Posterior vena cava (tissue), 2 donors: ENCODE measurements at places on chromosomes 2 and 18. TPM values are rescaled to one million over a fixed set of nuclear protein-coding genes. Genes with fewer than 3 reads are reported as not detected.

The CD226 gene
- 1.6 TPM for total RNA-seq

The DNAJC10 gene
- 103 TPM for total RNA-seq

The DOK6 gene
- 8.7 TPM for total RNA-seq

The GCKR gene
- 0.65 TPM for total RNA-seq

The ACADL gene
- total RNA-seq = 5.0 TPM
